ENCODE measurements at places on chromosomes 1 and 21.

DNA sequence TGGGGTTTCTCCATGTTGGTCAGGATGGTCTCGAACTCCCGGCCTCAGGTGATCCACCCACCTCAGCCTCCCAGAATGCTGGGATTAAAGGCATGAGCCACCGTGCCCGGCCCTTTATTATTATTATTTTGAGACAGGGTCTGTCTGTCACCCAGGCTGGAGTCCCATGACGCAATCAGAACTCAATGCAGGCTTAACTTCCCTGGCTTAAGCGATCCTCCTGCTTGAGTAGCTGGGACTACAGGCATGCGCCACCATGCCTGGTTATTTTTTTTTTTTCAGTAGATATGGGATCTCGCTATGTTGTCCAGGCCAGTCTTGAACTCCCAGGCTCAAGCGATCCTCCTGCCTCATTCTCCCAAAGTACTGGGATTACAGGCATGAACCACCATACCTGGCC, 47.1 kb upstream of the CITED4 start:
- DNase-seq, result no peak

DNA sequence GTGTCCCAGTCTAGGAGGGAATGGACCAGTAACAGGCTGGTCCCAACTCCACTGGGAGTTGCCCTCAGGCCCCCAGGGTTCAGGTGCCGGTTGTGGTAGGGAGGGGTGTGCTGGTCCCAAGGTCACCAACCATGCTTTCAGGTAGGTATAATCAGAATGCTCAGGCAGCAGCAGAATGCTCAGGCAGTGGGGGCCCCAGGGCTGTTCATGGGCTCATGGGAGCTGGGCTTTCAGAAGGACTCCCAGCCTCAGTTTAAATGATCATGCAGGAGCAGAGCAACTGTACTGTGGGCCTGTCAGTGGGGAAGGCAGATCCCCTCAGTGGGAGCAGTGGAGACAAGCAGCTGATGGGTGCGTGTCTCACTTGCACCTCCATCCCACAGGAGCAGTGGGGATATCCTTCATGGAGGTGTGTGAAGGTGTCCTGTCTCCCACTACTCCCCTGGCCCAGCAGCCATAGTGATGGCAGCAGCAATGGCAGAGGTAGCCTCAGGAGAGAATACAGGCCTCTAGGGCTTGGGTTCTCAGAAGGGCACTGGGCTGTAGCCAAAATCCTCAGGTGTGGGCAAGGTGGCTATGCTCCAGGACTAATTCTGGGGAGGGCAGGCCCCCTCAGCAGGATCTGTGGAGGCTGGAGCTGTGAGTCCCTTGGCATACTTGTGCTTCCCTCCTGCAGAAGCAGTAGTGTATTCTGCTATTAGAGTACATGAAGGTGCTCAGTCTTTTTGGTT, 917.3 kb upstream of the B3GALT2 start:
- no peak for DNase-seq

DNA sequence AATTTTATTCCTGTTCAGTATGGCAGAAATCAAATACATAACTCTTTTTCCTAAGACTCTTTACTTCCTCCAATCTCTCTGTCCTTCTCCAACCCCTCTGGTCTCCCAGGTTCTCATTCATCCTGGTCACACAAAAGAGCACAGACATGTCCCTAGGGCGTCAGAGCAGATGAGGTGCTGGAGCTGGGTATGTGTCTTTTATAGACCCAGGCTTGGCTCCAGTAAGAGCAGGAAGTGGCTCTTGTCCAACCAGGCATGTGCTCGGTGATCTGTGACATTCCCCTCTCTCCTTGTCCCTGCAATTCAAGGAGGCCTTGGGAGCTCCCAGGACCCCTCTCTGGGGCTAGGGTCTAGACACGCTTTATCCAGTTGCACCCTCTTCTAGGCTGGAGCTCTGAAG, 18.0 kb upstream of the LCE2D start:
- DNase-seq, result no peak

GRCh38 chr21:17467829-17468228, 45.0 kb upstream of the CXADR start:
- no peak for DNase-seq

GRCh38 chr1:69055194-69055593, 512.5 kb upstream of the LRRC7 start:
- no peak for DNase-seq

DNA sequence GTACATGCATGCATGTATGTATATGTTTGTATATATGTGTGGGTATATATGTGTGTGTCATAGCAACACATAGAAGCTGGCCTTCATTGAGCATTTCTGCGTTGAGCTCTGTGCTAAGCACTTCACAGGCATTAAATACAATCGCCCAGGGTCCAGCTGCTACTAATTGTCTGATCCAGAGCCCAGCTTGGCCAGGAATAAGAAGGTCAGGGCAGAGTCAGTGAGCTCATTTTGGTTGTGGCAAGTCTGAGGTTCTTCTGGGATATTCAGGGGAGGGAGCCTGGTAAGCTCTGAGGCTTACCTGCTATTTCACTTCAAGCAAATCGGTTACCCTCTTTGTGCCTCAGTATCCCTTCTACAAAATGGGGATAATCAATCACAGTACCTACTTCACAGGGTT, 59.6 kb downstream of the FOXO6 start:
- no peak for DNase-seq

Measured in endothelial cell of umbilical vein (primary cell).